Kidney glomerular epithelial cell (primary cell): ENCODE measurements at places on chromosomes 16 and 17.

GRCh38 chr16:77660311-77660710 is 62.0 kb upstream of the NUDT7 start:
- peak; percentile 33 for DNase-seq

DNA sequence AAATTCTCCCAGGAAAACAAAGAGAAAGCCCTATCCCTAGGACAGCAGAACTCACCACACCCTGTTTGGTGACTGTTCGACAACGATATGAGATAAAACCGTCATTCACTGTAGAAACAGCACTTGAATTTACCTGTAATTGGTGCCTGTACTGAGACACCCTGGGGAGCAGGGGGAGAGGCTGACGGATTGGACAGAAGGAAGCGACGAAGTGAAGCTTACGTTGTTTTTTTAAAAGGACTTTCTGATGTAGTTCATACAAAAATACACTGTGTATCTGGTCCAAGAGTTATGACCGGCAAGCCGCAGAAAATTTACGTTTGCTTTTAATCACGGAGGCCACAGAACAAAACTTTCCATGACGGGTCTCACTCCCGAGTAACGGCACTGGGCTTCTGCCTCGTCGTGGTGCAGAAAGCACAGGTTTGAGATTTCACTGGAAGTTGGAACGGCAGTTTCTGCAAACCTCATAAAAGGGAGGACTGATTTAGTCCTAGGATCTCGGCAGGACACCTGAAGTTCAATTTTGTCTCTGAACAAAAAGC is 9.7 kb downstream of the NXN start:
- DNase-seq = peak; percentile 25

DNA sequence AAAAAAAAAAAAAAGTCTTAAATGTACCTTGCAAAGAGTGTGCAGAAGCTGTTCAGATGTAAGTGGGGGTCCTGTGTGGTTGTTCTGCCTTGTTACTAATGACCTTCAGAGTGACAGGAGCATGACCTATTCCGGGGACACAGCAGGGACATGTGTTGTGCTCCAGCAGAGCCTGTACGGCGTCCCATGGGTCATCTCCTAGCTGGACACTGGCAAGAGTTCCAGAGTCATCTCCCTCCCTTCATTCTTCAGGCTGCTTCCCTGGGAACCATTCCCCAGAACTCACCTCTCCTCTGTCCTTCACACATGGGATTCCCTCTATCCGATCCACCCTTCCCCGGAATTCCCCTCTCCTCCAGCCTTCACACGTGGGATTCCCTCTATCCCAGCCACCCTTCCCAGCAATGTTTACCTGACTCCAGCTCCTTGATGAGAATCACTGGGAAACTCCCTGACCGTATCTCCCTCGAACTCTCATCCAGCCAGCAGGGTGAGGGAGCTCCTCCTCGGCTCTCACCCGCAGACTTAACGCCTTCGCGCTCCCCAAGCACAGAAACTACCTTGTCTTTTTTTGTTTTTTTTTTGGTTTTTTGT is 85.8 kb downstream of the MRM3 start:
- DNase-seq = peak; percentile 41

- no peak for DNase-seq
Observed at GRCh38 chr16:84461413-84462295, 42.8 kb downstream of the MEAK7 start.

DNA sequence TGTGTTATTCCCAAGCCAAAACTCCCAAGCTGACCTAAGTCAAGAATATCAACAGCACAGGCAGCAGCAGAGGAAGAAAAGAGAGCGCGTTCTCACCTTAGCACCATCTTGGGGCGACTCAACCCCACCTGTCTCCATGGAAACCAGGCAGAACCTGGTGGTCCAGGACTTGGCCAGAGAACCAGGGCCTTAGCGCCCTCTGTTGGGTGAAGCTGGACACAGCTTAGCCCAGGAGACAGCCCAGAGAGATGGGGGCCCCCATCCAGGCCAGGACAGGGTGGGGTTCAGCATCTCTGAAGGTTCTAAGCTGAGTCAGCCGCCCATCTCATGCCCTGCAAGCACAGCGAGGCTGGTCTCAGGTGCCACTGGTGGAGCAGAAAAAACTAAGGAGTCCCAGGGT is 60.1 kb upstream of the TMEM132E start:
- DNase-seq = no peak

DNA sequence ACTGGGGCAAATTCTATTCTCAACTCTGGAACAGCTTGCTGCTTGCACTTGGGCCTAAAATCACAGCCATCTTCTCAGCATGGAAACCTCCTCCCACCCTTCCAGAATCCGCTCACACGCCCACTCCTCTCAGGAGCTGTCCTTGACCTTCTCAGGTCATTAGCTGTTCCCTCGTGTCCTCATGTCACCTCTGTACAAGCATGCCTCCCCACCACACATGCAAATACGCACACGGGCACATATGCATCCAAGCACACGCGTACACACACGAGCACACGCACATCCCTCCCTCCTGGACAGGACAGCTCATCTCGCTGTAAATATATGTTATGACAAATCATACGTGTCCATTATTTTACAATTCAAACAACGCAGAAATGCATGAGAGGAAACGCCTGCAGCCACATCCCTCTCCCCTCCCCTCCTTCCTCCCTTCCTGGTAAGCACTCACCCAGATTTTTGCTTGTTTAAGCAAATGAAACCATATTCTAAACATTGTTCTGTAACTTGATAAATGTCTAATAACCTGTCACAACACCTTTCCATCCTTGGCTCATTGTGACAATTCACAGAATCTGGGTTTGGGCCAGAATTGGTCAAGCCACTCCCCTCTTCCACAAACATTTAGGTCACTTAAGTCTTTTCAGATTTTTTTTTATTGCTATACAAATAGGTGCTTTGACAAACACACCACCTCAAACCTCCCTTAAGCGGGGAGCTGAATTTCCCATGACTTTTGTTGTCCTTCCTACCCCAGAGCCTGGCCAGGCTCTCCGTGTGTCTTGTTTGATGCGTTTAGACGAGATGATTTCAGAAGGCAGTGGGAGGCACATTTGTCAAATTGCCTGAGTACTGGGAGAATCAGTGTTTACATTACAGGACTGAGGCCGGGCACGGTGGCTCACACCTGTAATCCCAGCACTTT is 41.7 kb downstream of the DNAH17 start:
- DNase-seq = no peak

GRCh38 chr16:72959301-72959996 is 88.5 kb downstream of the ZFHX3 start:
- DNase-seq = no peak

DNA sequence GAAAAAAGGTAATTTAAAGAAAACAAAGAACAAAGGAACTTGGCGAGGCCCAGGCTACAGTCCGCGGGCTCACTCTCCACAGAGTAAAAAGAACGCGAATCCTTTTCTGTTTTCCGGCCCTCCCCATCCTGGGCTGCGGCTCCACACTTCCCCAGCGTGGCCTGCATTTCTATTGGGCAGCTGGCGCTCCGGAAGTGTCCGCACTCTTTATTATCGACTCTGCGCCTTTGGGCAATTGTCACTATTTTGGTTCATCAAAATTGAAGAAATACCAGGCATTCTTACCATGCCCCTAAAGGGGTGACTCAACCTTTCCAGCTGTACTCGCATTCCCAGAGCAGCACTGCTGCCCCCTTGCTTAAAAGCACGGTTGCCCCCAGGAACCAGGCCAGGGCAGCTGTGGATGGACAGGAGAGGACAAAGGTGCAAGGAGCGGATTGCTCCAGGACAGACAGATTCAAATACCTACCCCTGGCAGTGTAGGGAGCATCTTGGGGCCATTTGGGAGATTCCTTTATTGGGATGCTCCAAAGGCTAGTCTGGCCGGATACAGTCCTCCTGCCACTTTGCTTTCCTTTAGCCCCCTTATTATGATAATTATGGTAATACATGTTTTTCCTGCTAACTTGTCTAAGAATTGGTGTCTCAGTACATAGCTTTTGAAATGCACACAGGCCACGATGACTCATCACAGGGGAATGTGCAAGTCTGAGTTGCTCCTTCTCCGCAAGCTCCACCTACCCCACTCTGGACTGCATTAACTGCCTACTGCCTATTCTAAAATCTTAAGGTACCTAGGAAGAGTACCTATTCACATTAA is 985 bp upstream of the SLFN12 start:
- peak; percentile 96 for DNase-seq

GRCh38 chr16:74748616-74749026 is 26.0 kb downstream of the FA2H start:
- no peak for DNase-seq
